ENCODE measurements at places on chromosomes 1 and 21. TPM values are rescaled to one million over a fixed set of nuclear protein-coding genes. Genes with fewer than 3 reads are reported as not detected.

KNCN gene
- not detected for total RNA-seq

KLHDC7A gene
- total RNA-seq: 0.17 TPM

SRGAP2B gene
- total RNA-seq: 75.0 TPM

CRABP2 gene
- 278 TPM for total RNA-seq

EPHA10 gene
- 0.31 TPM for total RNA-seq

ACOT11 gene
- total RNA-seq: 2.7 TPM
